Stomach (tissue), 19 donors: ENCODE measurements at places on chromosomes 1 and 21.

DNA sequence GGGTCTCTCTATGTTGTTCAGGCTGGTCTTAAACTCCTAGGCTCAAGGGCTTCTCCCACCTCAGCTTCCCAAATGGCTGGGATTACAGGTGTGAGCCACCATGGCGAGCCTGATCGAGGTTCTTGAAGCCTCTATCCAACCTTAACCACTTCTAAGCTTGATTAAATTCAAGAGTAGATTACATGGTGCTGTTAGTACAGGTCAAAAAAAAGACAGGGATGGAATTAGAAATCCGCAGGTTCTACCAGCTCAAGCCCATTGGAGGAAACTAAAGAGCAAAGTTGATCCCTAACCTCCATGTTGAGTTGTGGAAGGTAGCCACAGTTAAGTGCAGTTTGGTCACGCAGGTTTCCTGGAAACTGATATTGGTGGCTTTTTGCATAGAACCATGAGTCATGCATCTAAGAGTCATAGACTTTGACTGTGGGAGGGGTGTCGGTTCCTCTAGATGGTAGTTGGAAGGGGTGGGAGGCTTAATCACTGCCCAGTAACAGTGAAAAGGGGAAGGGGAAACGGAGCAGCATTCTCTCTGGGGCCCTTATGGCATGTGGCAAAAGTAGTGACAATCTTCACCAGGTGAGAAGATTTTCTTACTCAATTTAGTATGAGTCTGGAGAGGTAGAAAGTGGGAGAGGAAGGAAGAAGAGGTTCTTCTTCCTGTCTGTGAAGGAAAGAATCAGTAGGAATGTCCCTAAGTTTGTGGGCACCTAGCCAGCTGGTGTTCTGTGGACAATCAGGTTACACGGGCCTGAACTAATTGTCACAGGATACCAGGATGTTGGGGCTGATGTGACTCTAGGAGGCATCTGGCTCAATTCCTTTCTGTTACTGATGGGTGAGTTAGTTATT, 7.0 kb downstream of the CD53 start:
- peak; percentile 33 for DNase-seq

GRCh38 chr21:16900685-16901084, 612.2 kb upstream of the CXADR start:
- DNase-seq = no peak

DNA sequence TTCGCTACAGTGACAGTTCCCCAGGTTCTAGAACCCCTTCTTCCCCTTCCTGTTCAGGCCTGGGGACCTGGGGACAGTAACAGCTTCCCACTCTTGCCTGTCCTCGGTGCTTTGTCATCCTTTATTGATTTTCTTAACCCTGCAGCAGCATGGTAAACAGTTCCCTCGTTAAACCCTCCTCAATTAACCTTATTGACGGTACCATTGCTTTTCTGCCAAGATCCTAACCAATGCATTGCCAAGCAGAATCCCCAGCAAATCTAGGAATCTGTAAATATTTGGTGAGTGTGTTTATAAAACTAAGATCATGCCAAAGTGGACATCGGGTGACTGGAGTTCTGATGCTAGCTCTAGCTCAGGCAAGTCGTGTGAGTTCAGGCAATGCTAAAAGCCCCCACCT, 99.6 kb upstream of the KAZN start:
- DNase-seq = no peak

DNA sequence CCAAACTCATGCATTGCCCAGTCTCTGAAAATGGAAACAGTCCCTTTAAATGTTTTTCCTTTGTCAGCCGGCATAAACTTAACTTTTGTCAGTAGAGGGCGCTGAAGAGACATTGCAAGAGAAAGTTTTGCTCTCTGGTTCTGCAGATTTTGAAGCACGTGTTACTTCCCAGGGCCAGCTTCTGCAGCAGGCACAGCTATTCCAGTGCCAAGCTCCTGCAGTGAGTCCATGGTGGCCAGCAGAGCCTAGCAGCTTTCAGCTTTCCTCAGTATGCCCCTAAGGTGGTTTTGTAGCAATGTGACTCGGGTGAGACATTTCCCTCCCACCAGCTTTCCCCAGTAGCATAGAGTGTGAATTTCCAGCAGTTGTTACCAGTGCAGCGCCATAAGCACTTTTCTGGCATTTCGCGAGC, 2.6 kb upstream of the IFI44L start:
- peak; percentile 93 for DNase-seq

DNA sequence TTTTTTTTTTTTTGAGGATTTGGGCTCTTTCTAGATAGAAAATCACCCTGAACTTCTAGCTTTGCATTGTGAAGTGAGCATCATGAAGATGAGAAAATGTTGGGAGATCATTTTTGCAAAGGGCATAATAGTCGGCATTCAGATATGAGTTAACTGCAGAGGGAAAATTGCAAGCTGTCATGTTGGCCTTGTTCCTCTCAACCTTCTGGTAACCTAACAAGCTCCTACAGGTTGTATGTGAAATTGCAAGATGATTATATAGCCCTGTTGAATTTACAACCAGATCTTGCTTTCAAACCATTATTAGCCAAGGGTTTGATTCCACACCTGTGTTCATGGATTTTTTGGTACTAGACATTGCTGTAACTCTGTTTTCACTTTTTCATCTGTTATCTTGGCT, 2.2 kb downstream of the ELOA start:
- no peak for DNase-seq

GRCh38 chr1:196372896-196373536, 235.2 kb downstream of the KCNT2 start:
- no peak for DNase-seq

DNA sequence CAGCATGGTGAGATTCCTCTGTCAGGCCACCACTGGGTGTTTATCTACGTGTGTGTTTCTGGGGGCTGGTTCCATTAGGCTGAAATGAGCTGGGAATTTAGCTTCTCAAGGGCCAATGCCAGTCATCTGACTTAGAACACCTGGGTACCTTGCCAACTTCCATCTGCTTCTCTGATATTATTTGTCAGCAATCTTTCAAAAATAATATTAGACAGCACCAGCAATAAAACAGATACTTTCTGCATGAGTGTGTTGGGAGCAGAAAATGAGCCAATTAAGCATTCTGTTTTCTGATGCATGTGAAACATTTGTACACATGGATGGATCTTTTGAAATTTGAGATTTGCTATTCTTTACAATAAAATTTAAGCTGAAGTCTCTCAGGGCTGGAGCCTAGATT, 124.1 kb downstream of the RYR2 start:
- DNase-seq = no peak

GRCh38 chr1:156368889-156369684, at the start of gene RHBG:
TSS of gene RHBG (plus strand) at chr1:156369211. CDS start at chr1:156369250, 39 bp downstream.
- DNase-seq = peak; percentile 84

DNA sequence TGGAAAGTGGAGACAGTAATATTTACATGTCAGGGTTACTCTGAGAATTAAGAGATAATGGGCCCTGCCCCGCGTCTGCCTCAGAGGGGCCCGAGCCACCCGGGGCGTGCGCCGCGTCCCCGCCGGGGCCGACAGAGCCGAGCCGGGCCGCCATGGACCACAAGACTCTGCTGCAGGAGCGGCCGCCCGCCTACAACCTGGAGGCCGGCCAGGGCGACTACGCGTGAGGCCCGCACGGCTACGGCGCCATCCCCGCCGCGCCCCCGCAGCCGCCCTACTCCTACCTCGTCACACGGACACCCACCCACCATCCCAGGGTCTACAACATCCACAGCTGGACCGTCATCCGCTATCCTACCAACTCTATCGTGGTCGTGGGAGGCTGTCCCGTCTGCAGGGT, 35.1 kb upstream of the LRRC39 start:
- no peak for DNase-seq

DNA sequence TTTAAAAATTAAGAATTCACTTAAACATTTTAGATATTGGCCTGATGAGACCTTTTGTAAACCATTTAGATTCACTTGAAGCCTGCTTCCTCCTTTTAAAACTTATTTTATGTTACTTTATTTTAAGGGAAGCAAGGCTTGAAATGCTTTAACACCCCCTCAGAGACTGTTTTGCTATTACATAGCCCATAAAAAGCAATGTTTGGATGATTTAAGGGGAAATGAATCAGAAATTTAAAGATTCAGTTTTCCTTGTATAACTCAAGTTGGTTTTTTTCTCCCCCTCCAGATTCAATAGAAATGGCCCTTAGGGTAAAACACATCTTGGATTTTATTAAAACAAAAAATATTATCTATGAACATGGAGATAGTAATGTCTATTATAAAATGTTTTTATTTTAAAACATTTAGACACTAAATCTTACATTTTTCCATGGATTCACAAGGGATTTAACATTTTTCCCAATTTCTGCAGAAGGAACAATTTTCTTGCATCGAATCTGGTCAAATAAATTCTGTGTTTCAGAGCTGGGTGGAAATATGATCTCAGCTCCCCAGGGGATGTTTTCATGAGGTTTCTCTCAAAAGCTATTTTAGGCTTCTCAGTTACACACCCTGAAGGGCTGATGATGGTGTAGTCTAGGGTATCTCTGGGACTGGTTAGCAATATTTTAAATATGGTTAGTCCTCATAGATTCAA, 69.3 kb upstream of the WARS2 start:
- DNase-seq = peak; percentile 16

GRCh38 chr1:14003552-14003951, 303.6 kb downstream of the PRDM2 start:
- no peak for DNase-seq

- no peak for DNase-seq
Observed at GRCh38 chr1:18972991-18973390, 16.5 kb upstream of the IFFO2 start.

GRCh38 chr1:226447932-226448665, 40.2 kb upstream of the PARP1 start:
- no peak for DNase-seq

GRCh38 chr1:157319567-157319966, 181.4 kb upstream of the ETV3 start:
- no peak for DNase-seq

DNA sequence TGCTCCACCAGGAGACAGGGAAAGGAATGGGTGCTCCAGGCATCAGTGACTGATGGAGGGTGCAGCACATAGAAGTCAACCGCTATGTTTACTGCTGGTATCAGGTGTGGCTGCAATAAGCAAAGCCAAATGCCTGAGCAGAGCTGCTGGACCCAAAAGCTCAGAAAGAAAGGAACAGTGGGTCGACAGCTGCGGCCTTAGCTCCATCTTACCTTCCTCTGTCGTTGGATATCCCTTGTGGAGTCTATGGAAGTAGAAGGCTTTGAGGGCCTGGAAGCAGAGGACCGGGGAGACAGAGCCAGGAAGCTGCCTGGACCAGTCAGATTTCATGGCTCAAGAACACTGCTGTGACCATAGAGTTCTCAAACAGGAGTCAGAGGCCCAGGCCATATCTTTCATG, 45.3 kb downstream of the RIMS3 start:
- DNase-seq = no peak

DNA sequence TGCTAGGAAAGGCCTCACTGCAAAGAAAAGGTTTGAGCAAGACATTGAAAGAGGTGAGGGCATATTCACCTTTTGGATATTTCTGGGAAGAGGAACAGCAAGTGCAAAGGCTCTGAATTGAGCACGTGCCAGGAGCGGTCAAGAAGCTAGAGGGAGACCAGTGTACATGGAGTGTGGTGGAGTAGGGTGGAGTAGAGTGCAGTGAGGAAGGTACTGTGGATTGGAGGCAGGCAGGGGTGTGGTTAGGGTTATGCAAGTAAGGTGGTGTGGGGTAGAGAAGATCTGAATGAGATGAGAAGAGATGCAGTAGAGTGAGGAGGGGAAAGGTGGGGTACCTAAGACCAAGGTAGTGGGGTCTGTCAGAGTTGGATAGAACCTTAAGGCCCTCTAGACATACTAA, 119.6 kb downstream of the OMA1 start:
- no peak for DNase-seq

GRCh38 chr1:161499099-161500039, 5.9 kb upstream of the FCGR2A start:
- peak; percentile 33 for DNase-seq

DNA sequence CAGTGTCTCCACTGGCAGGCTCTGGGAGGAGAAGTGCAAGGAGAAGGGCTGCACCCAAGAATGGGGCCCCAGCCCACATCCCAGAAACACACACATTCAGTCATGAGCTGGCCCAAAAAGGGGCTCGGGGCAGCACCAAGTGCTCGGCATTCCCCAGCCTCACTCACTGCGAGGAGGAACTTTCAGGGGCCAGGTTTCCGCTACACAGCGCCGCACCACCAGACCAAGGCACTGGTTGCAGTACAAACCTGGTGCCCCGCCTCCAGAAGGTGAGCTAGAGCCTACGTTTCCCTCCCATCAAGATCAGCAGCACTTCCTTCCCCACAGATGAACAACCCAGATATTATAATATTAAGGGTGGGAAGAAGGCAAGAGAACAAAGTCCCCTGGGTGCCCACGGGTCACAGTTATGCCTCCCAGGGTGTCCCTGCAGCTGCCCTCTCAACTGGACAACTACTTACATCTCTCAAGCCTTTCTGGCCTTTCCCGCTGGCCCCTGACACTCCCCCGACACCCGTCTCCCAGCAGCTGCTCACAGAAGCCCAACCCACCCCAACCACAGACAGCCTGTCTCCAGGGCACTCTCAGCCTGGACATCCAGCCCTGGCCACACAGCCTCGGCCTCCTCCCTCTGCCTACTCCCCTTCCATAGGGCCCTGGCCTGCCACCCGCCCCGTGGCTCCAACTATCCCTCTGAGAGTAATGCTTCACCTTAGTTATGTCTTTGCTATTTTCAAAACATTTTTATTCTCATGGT, 3.8 kb downstream of the PBXIP1 start:
- no peak for DNase-seq

DNA sequence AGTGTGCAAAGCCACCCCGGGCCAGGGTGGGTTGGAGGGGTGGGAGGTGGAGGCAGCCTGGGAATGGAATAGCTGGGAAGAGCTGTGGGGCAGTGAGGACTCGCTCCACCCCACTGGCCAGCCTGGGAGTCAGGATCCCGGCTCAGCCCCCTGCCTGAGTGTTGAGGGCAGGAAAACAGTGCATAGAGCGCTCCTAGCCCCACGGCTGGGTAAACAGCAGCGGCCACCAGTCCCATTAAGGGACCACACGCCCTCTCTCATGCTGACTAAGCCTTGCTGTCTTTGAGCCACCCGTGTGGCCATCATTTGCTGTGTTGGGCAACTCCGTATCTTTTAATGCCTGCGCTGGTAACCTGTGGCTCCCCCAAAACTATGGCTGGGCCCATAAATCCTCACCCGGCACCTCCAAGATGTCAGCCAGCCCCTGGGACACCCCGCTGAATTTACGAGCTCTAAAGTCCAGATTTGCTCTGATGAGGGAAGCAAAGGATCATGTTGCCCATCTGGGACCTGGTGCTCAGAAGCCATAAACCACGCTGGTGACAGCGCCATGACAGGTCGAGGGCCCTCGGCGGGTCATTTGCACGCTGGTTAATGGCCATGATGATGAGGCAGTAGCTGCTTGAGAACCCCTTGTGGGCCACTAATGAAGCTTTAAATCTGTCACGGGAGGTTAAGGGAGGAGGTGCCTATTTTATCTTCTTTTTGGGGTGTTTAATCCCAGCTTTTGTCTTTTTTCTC, 34.9 kb downstream of the SYF2 start:
- no peak for DNase-seq

GRCh38 chr1:37704966-37705365, 12.7 kb downstream of the CDCA8 start:
- no peak for DNase-seq

- no peak for DNase-seq
Observed at GRCh38 chr21:36491209-36491910, 11.4 kb upstream of the CLDN14 start.
